ENCODE measurements at places on chromosomes 4 and X.

GRCh38 chrX:18390941-18391538, 34.4 kb upstream of the CDKL5 start:
- ATAC-seq: no peak

- no peak for ATAC-seq
These were observed 3.4 kb downstream of the NDP start for GRCh38 chrX:43969504-43970501.

DNA sequence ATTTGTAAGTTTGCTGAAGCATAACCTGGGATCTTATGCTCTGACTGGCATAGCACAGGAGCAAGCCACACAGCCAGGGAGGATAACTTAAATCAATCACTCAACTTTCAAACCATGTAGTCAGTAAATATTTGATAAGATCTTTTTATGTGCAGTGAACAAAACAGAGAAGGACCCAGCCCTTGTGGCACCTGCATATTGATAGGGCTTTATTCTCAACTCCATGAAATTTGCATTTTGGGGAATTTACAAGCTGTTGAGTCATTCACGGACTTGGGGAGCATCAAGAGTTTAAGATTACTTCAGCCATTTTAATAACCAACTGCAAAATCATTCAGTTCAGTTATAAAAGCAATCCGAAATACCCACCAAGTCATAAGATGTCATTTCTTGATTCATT, 122.6 kb downstream of the COMMD8 start:
- no peak for ATAC-seq

- ATAC-seq: no peak
These were observed 7.3 kb upstream of the TMEM185A start for GRCh38 chrX:149638860-149639259.

- ATAC-seq: no peak
These were observed 58.8 kb upstream of the RAP2C start for GRCh38 chrX:132277953-132278614.

- no peak for ATAC-seq
These were observed 109.0 kb downstream of the SHOX start for GRCh38 chrX:739611-740010.

- no peak for ATAC-seq
These were observed 258.9 kb downstream of the RCHY1 start for GRCh38 chr4:75255261-75255660.

GRCh38 chrX:46444011-46444410, 101.2 kb downstream of the ZNF674 start:
- ATAC-seq: no peak

DNA sequence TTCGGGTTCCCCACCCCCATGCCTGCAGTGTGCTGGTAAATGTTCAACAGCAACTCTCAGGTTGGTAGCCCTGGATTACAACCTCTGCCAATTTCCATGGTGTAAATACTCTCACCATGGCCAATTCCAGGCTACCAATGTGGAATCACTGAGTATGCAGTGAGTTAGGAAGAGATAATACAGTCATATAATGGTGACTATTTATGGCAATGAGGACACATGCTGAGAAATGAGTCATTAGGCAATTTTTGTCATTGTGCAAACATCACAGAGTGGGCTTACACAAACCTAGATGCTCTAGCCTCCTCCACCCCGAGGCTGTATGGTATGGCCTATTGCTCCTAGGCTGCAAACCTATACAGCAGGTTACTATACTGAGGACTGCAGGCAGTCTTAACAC, 4.6 kb upstream of the CLDN24 start:
- ATAC-seq: no peak

- no peak for ATAC-seq
These were observed 6.6 kb upstream of the PPM1K start for GRCh38 chr4:88291003-88291402.

GRCh38 chr4:170122252-170122651, 32.5 kb upstream of the AADAT start:
- ATAC-seq: no peak

- no peak for ATAC-seq
These were observed 42.4 kb downstream of the KLHL13 start for GRCh38 chrX:118074196-118074595.

DNA sequence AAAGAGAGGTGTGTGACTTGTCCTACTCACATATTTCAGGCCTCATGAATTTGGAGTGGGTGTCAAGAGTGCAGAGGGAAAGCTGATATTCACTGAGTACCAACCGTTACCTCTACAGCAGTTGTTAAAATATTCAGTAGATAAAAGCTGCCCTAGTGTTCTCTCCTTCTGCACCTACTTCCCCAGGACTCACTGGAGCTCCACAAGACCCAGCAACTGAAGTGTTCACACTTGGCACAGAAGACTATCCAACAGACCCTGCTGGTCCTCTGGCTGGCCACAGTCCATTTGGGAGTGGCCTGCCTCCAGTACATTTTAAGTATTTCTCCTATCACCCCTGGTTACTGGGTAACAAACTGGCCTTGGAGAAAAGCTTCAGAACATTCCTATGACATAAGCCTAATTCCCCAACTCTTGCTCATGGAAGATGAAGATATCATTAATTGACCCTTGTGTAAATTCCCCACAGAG, 70.8 kb downstream of the PPARGC1A start:
- no peak for ATAC-seq

GRCh38 chr4:142550965-142551364, 295.1 kb downstream of the INPP4B start:
- no peak for ATAC-seq

DNA sequence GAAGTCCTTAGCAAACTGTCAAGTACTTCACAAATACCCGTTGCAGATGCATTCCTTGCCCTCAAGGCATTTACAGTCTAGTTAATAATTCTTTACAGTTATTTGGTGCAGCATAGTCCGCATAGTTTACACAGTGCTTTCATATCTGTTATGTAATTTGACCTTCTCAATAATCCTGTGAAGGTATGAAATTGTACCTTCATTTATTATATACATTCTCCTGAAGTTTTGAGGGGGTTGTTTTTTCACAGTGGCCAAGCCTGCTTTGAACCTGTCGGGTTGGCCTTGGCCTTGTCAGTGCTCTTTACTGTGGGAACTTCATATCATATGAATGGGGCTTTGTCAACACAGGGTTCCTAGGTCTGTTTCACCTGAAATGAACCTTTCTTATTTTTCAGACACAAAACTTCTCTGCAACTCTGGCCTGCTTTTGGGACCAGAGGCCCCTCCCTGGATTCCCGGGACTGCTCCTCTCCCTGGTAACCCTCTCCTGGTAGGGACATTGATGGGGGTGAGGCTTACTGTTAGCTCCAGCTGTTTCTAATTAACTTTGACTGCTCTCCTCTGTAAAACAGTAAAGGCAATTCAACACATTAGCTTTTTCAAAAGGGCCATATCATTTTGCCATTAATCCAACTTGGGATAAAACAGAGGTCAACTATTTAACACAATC, 9.1 kb downstream of the IGFBP7 start:
- ATAC-seq: no peak

DNA sequence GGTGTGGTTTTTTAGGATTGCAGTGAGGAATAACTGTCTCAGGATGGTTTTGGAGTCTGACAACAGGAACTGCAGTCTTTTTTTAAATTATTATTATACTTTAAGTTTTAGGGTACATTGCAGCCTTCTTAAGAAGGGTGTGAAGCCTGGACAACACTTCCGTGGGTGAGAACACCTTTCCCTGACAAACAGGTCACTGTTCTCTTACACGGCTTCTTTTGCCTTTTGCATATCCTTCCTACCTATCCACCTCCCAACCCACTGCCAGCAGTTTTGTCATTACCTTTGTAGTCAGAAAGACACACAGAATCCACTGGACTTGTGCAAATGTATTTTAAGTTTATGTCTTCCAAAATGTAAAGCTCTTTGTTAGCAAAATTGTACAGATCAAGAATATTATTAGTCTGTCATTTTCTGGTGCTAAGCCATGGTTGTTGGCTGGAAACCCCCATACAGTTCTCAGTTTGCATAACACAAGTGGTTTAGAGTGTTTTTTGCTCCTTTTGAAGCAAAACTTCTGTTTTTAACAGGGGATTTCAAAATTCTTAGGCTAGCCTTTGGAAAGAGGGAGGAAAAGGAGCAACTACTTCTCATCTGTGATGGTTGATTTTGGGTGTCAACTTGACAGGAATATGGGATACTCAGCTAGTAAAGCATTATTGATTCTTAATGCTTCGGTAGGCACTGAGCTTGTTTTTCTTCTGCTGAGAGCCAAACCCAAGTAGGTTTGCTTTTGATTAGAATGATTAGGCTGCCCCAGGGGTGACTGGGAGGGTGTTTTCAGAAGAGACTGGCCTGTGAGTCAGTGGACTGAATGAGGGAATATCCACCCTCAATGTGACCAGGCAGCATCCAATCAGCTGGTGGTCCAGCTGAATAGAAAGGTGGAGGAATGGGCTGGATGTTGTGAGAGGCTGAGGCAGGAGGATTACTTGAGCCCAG, 29.4 kb upstream of the KLHL2 start:
- ATAC-seq: peak; percentile 31

- ATAC-seq: no peak
These were observed 16.0 kb upstream of the SEPTIN6 start for GRCh38 chrX:119708936-119709335.

DNA sequence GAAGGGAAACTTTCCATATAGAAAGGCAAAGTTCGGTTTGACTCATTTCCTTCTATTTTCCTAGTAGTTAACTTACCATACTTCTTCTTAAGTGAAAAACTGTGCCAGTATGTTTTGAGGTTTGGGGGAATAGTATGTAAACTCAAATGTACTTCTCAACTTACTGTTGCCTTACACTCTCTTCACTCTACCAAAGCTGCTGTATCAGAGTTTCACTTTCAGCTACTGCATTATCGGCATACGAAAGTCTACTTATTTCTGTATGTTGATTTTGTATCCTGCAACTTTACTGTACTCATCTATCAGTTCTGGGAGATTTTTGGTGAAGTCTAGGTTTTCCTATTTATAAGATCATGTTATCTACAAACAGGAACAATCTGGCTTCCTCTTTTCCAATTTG, 932.7 kb downstream of the FAT4 start:
- no peak for ATAC-seq

DNA sequence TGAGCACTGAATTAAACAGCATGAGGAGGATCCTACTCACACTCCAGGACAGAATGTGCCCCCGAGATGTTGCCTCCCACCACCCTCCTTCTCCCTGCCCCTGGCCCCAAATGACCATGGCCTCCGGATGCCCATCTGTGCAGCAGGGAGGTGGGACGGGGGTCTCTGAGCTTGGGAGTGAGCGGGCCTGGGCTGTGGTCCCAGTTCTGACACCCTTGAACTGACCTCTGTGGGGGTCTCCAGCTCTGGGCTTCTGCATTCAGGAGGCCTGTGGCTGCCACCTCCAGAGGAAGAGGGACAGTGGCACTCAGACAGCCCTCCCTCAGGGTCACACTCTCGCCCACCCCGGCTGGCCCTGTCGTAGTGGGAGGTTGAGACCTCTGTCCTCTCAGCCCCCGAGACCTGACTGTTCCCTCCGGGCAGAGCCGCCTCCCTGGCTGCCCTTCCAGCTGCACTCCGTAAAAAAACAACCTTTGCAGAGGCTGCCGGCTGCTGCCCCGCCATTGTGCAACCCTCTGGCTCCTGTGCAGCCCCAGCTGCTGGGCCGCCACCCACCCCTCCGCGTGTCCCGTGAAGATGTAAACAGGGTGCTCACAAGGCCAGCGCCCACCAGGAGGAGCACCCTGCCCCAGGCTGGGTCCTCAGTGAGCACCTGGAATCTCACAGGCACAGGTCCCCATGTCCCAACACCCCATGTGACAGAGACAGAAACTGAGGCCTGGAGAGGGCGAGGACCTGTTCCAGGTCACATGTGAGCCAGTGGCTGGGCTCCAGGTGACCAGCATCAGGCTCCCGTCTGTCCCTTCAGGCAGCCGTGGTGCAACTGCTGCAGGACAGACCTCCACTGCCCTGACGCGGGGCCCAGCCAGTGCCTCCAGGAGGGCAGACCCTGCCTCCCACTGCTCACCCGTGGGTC, 39.6 kb downstream of the HTRA3 start:
- ATAC-seq: no peak

Measured in stimulated activated memory B cell treated with anti-CD40 and anti-IgM and Interleukin-4, amounts not matched to agents 10 μg/mL and 1 μg/mL and 100 μg/mL, for 72 hours (primary cell).